T-helper 2 cell treated with Interferon-gamma antibody and Interleukin-4, amounts not matched to agents 100 ng/mL and 5 ng/mL, for 36 hours (primary cell): ENCODE measurements at places on chromosomes 2 and 18. TPM values are rescaled to one million over a fixed set of nuclear protein-coding genes. Genes with fewer than 3 reads are reported as not detected.

The KCNIP3 gene
- total RNA-seq = not detected in 2 replicates

The L3MBTL4 gene
- 0.20 and 0.57 TPM in 2 replicates for total RNA-seq

The PLCD4 gene
- total RNA-seq = 0.30 and 0.48 TPM in 2 replicates

The RNF149 gene
- 85.5 and 87.0 TPM in 2 replicates for total RNA-seq
